Lung (tissue), 17 donors: ENCODE measurements at places on chromosomes 2 and 18.

DNA sequence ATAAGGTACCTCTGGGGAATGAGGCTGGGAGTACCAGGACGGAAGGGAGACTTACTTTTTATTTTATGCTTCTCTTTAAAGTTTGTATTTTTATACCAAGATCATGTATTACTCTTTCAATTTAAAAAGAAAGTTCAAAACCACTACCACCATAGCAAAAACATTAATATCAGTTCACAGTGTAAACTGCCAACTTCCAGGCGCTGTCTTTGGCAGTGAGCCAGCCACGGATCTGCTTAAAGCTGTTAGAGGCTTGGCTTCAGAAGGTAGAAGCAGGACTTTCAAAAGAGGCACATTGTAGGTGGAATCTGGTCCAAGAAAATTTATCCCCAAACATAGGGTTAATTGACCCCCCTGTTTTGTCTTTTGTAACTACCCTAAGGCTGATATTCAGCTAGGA, 74.8 kb downstream of the B3GNT2 start:
- DNase-seq, result peak; percentile 88

- no peak for DNase-seq
These were observed 417.6 kb downstream of the ZNF521 start for GRCh38 chr18:24934258-24934932.

- no peak for DNase-seq
These were observed 237.1 kb downstream of the TTC32 start for GRCh38 chr2:19664646-19665045.

- DNase-seq, result no peak
These were observed 13.1 kb downstream of the MCFD2 start for GRCh38 chr2:46902465-46902864.

- no peak for DNase-seq
These were observed 1.5 kb downstream of the KIF1A start for GRCh38 chr2:240818293-240819125.

DNA sequence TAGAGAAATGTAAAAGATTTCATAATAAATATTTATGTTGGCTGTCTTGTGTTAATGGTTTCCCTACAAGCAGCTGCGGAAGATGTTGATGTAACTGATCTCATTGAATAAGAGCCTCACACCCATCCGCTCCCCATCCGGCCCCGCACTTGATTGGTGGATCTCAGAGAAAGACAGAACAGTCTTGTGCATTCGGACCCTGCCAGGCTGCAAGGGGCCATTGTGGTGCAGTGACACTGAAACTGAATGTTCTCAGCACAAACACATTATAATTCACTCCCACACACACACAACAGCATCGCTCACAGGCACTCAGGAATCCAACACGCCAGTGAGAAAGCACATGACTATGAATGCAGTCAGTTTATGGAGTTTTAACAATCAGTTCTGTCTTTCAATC, 47.8 kb downstream of the PRELID3A start:
- peak; percentile 82 for DNase-seq

DNA sequence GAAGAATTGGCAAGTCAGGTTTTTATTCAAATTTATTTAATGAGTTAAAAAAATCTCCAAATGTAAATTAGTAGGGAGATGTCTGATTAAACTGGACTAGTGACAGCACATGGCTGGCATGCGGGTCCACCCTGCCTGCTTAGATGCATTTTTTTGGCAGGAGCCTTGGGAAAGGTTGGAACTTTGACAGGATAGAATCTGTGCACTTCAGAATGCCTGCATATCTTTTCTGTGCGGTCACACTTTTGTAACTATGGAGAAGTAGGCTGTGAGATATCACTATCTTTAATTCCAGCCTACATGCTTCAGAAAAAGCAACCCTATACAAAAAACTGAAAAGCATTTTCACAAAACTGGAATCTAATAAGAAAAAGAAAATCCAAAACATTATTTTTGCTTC, 317.8 kb downstream of the MBD2 start:
- no peak for DNase-seq

DNA sequence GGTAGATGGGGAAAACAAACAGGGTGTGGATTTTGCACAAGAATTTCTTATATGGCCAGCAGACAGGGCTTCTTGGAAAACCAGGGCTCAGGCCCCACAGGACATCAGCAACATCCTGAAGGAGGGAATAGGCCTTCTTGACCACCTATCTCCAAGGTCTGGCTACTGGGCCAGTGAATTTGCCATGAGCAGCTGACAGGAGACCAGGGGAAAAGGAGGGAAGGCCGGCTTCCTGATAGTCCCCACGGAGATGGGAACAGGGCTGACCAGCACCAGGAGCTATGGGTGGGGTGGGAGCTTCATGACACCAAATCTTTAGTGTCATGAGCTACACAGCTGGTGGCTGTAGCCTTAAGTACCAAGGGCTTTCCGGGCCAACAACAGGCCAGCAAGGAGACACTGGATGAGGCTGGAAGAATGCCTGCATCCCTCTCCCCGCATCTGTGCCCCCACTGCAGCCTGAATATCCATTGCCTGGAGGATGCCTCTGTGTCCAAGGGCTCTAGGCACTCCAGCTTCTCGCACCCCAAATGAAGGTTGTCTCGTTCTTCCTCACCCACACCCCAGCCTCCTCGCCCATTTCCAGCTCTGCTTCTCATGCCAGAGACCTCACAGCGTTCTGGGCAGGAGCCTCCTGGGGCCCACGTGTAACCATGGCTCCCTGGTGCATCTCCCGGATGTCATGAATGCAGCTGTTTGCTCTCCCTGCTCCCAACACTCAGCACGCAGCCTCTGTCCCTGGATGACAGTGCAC, 74.8 kb downstream of the EMX1 start:
- DNase-seq, result no peak

DNA sequence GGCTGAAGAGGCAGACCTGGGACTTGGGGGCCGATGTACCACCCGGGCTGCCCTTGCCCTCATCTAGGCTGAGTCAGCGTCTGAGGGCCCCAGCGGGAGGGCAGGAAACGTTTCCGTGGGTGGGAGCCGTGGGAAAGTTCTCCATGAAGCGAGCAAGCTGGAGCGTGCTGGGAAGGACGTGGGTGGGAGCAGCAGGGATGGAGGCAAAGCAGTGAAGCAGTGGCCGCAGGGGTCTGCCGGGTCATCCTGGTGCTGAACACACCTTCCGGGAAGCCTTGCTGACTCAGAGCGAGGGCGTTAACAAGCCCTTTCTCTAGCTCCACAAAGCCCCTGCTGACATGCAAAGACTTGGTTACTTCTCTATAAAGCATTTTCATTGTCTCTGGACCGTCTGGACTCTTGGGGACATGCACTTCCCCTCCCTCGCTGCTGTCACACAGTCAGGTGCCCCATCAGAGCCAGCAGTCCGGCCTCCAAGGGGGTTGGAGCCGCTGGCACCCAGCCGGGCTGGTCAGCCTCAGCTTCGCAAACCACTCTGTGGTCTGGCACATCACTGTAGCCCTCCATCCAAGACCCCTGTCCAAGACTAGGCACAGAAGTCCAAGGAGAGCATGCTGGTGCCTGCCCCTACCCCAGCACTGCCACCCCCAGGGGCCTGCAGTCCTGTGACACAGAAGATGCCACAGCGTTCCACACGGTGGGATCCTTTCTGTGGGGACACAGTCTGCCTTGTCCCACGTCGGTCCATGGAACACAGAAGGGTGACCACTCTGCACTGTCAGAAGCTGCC, 115.1 kb upstream of the GPC1 start:
- DNase-seq, result no peak

- DNase-seq, result no peak
These were observed 41.6 kb upstream of the OTOF start for GRCh38 chr2:26519396-26520147.

- peak; percentile 49 for DNase-seq
These were observed 267.6 kb downstream of the RBM43 start for GRCh38 chr2:150994076-150994475.

GRCh38 chr2:88735133-88735532, 43.7 kb downstream of the RPIA start:
- no peak for DNase-seq

GRCh38 chr2:200860092-200860795, 4.2 kb downstream of the CLK1 start:
- no peak for DNase-seq

- DNase-seq, result no peak
These were observed 594 bp downstream of the RAD51AP2 start for GRCh38 chr2:17517481-17518211.

GRCh38 chr18:67421651-67422050, 94.9 kb downstream of the DSEL start:
- DNase-seq, result no peak

DNA sequence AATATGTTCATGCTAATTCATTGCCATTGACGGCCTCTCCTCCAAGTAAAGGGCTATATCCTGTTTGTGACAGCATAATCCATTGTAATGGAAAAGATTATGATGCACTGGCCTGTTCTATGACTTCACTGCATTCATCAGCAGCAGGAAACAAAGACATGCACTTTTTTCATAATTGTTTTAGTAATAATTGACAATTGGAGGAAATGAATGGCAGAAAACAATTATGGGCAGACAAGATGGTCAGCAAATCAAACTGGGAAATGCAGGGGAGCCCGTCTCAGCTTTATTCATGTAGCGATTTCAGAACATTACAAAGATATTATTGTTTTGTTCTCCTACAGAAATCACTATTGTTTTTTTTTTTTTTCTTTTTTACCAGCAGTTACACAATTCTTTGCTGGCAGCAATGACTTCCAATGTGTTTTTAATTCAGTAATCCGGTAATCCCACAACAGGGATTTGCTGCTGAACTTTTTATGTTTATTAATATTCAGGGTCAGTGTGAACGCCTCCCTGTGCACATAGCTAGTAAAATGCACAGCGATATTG, 33.8 kb upstream of the RASGRP3 start:
- DNase-seq, result no peak

GRCh38 chr2:145617906-145618305, 1098.0 kb upstream of the ZEB2 start:
- no peak for DNase-seq

DNA sequence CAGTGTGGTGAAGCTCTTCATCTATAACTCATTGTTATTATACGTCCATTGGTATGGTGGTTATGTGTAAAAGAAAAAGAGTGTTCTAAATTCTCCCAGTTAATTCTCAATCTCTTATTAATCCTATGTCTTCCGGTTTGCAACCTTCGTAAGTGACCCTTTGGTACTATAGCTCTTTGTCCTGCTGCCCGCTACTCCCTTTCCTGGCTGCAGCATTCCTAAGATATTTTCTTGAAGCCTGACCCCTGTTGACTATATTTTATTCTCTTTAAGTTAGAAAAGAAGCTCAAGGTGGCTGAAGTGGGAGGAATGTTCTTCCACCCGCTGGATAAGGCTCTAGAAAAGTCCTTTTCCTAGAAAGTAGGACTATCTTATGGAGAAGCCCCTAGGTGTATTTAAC, 684.8 kb downstream of the SOCS6 start:
- no peak for DNase-seq

GRCh38 chr2:42163444-42164045, 5.6 kb upstream of the EML4 start:
- no peak for DNase-seq

GRCh38 chr2:81675641-81676040, 1371.1 kb upstream of the LRRTM1 start:
- DNase-seq, result no peak

DNA sequence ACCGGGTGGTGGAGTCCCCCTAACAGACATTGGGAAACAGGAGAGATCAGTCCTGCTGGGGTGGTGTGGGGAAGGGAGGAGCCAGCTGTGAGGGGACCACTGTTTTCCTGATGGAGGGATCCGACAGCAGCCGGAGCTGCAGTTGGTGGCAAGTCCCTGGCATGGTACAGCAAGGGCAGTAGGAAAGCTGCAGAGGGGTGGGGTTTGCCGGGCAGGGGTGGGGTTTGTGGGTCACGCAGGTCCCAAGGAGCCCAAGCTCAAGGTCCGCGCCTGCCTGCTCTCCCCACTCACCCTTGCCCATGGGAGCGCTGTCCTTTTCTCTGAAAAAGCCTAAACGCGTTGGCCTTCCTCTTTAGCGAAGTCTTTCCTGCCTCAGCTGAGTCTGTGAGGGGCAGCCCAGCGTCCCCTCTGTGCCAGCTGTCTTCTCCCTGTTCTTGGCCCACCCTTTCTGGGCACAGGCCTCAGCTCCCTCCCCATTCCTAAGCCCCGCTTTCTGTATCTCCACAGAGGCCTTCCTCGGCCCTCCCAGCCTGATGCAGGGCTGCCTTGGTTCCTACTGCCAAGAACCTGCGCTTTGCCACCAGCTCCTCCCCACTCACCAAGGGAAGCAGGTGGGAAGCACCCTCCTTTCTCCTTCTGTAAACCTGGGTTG, 29.3 kb upstream of the INHBB start:
- DNase-seq, result no peak

DNA sequence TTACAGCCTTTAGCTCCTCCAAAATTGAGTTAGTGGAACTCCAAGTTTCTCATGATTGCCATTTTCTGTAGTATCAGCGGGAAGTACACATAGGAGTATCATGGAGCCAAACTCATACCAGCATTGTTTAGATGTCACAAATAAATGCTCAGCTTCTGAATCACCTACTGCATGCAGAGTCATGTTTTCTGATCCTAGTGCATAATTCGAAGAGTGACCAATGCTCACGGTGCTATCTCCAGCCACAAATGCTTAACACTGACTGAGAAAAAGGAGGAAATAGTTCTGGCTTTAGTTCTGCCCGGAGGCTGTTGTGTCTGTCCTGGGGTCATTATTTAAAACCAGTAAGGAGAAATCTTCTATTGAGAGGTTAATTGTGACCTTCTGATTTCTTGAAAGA, 45.4 kb upstream of the LRATD1 start:
- DNase-seq, result no peak

DNA sequence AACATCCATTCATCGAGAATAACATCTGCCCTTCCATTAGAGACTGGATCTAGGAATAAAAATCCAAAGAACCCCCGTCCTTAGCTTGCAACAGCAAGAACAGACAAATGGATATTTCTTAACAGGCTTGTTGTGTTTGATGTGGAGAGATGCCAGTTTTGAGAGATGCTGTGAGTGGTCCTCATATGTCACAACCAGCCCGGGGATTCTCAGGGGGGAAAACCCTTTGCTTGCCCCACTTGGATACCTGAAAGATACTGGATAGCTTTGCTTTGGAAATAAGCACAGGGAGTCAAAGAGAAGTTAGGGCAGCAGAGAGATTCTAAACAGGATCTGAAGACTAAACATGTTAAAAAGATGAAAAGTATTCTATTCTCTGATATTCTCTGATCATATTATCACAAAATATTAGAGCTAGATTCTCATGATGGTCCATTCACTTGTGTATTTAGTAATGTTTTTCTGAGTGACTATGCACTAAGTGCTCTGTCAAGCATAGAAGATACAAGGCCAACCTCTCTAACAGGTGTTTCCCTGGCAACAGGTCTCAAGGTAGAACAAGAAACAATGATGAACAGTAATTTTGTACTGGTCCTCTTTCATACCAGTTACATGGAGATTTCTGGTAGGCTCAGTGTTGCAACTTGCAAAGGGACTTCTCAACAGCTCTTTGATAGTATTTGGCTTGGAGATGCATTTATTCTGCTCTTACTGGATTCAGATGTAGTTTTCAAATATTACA, 348.2 kb downstream of the MYCN start:
- DNase-seq, result no peak

GRCh38 chr2:68157002-68157401, 686 bp upstream of the PNO1 start:
- no peak for DNase-seq

DNA sequence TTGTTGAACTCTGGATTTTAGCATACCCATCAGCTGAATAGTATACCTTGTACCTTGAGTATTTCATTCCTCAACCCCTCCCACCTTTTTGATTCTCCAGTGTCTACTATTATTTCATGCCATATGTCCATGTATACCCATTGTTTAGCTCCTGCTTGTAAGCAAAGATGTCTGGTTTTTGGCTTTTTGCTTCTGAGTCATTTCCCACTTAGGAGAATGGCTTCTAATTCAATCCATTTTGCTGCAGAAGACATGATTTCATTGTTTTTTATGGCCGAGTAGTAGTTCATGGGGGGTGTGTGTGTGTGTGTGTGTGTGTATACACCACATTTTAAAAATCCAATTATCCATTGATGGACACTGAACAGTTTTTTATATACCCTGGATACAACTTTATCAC, 24.3 kb upstream of the MOCOS start:
- no peak for DNase-seq
